NCI-H1092 (cell line): ENCODE measurements at places on chromosomes 12 and 14.

GRCh38 chr14:93185349-93185720 is 218 bp downstream of the LYSET start:
- DNase-seq: no peak

DNA sequence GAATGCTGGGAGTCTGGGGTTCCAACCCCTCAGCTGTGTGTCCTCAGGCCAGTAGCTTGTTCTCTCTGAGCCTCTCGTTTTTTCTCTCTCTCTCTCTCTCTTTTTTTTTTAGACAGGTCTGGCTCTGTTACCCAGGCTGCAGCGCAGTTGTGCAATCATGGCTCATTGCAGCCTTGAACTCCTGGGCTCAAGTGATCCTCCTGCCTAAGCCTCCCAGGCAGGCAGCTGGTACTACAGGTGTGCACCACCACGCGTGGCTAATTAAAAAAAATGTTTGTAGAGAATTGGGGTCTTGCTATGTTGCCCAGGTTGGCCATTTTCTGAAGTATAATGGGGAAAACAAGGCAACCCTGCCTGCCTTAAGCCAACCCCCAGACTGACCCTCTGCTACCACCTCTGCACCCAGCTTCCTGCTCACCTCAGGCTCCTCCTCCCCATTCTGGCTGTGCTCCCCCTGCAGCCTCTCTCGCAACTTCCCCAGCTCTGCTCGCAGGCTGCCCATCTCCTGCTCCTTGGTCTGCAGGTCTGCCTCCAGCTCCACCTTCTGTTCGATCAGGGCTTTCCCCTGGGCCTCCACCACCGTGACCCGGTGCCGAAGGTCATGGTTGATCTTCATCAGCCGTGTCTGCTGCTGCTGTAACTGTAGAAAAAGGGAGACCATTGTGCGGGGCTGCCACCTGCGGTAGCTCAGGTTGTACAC is 35.2 kb downstream of the RILPL1 start:
- DNase-seq: no peak

DNA sequence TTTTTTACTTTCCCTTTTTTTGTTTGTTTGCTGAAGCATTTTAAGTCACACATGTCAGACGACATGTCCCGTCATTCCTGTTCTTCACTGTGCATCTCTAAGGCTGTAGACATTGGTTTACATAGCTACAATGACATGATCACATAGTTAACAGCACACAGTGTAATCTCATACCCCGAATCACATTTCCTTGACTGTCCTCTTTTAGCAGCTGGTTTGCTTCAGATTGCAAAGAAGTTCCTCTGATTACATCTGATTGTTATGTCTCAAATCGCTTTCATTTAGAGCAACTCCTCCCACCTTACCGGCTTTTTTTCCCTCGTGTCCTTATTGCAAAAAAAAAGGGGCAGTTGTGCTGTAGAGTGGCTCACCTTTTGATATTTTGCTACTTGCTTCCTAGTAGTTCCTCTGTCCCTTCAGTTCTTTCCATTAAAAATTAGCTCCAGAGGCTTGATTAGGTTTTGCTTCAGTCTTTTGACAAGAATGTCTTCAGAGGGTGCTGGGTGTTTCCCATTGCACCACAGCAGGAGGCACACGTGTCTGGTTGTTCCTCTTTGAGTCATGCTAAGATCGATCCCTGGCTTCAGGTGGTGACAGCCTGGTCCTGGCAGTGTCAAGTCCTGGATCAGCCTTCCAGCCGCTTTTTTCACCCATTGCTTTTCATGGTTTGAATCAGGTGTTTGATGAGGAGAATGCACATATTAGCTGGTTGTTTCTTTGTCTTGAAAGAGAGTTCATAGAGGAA is 35.0 kb downstream of the ZNF664 start:
- no peak for DNase-seq

DNA sequence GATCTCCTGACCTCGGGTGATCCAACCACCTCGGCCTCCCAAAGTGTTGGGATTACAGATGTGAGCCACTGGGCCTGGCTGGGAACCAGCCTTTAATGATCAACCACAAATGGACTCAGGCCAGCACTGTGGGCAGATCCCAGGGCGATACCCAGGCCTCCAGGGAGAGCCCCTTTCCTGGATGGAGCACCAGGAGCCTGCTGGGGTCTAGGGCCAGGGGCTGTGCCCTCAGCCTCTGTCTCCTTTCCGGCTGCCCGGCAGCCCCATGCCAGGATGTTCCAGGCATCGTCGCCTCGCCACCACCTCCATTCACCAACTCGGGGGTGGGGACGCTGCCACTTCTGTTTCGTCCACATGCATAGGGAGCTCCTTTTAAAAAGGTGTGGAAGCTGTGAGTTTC is 2.3 kb downstream of the ADGRD1 start:
- DNase-seq: no peak

GRCh38 chr14:65243766-65244442 is 141.6 kb upstream of the MAX start:
- no peak for DNase-seq

GRCh38 chr12:52123487-52124186 is 44.1 kb downstream of the SMIM41 start:
- DNase-seq: no peak

DNA sequence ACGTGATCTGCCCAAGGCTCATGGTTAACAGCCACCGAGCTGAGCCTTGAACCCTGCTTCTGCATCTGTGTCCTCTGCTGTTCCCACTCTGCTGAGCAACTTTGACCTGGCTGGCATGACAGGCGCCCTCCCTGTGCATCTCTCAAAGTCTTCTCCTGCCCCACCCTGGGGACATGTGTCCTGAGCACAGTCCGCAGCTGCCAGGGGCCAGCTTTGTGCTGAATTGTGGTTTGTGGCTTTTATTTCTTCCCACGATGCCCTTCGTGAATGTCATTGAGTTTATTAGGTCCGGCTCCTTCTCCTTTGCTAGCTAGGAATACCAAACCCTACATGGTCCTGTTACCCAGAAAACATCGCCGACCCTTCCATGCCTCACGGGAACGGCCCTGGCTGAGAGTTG is 161.0 kb downstream of the TSPAN9 start:
- DNase-seq: no peak

DNA sequence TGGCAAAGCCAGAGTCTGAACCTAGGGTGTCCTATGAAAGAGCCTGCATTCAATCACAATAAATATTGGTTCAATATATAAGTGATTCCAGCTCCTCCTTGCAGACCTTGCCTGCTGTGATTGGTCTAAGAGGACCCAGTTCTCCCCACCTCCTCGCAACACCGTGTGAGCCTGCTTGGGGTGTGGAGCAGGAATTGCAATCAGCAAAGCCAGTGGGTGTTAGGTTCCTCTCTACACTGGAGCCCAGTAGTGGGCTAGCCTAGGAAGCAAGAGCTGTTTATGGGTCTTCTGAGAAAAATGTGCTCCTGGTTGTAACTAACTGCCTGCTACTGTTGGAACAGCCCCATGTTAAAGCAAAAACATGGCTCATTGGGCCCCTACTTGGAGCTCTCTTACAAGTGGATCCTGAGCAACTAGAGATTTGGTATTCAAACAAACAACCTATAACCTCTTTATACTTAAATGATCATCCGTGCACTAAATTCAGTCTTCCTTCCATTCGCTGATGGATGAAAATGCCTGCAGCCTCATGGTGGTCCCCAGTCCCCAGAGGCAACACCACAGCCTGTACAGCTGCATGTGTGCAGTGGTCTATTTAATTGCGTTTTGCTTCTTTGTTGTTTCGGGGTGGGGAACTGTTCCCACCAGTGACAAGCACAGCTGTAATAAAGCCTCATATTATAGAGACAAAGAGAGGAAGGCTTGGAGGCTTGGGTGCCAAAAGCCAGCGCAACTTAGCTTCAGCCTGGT is 3.7 kb upstream of the SELPLG start:
- DNase-seq: no peak

DNA sequence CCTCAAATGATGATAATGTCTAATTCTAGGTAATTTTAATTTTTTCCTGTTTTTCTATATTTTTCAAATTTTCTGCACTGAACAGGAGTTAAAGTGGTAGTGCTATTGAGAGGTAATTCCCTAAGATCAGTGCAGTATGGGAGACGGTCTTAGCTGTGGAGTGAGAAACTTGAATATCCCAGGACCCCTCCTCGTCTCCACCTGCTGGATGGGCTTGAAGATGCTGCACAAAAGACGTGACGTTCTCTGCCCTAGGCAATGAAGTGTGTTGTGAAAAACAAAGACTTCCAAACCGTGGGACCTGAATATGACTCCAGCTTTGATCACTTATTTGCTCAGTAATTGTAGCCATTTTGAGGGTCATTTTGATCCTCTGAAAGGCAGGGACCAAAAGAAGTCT is 298.1 kb downstream of the VRK1 start:
- DNase-seq: no peak

DNA sequence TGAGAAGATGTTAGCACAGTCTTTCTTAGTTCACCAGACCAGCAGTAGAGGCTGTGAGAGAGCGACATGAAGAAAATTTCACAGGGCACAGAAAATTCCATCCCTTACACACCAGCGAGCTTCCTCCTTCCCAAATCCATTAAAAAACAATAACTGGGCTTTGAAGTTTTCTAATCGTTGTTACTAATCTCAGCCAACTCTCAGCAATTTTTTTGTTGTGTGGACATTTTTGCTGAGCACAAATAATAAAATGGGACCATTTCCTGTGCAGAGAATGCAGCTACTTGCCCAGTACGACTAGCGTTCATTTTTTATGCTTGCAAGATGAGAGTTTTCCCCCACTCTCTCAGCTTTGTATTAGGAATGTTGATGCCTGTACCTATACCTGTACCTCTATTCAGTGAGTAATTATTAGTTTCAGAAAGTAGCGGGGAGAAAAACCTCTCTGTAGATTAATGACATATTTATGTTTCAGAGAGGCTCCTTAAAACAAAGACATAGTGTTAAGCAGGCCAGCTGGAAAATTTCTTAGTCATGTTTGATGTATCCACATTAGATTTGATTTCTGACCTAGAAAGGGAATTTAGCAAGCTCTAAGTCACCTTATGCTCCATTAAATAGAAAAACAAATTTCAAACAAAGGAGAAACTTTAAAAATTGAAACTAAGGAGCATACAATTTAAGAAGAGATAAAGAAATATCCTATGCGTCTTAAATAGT is 146.5 kb downstream of the SRGAP1 start:
- no peak for DNase-seq

- no peak for DNase-seq
Observed at GRCh38 chr12:75120311-75120711, 89.3 kb downstream of the KCNC2 start.

DNA sequence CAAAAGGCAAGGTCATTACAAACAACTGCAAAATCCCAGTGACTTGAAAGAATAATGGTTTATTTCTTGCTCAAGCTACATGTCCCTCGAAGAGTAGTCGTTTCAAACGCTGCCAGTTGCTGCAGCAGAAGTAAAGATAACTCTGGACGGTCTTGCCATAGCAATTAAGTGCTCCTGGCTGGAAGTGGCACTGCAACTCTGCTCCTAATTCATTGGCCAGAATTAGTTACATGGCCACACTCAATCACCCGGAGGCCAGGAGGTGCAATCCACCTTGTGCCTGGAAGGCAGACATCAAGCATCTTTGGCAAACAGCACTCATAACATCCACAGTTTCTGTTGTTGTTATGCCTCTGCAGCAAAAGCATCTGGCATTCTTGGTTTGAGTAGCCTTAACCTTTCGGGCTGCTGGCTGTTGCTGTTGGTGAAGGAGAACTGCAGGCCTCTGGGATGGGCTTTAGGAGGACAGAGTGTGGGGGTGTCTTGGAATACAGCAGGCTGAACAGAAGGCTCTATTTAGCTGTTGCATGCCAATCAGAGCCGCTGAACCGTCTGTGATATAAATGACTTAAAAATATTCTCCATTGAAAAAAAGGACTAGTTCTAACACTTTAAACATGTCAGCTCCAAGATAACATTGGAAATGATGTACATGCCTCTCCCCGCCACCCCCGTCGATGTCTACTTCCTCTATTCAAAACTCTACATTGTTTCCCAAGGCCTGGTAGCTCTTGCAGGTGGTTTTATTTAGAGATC is 123.5 kb upstream of the DYRK2 start:
- no peak for DNase-seq

- no peak for DNase-seq
Observed at GRCh38 chr14:59313658-59314608, 125.5 kb downstream of the DAAM1 start.

- DNase-seq: no peak
Observed at GRCh38 chr12:107248187-107248586, 154.8 kb upstream of the CRY1 start.

DNA sequence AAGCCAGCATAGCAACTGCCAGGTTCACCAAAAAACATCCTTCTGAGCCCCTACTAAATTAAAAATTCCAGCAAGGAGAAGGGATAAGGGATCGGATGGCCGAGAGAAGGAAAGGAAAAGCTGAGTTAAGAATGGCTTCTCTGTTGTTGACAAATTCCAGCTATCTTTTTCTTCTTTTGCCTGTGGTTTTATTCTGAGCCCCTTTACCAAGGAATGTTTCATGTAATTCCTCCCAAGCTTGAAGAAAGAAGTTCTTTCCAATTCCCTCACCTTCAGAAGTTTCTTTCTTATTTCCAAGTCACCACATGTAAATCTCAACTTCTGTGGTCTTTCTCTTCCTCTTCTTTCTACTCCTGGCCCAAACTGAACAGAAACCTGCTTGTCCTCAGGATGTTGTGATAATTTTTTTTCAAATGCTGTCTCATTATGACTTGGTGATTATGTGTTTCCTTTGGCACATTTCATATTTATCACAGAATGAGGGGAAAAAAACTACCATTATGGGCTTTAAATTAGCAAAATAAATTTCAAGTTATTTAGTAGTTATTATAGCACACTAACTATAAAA is 40.0 kb downstream of the FGD6 start:
- DNase-seq: no peak
